ENCODE measurements at places on chromosomes 4 and X.

DNA sequence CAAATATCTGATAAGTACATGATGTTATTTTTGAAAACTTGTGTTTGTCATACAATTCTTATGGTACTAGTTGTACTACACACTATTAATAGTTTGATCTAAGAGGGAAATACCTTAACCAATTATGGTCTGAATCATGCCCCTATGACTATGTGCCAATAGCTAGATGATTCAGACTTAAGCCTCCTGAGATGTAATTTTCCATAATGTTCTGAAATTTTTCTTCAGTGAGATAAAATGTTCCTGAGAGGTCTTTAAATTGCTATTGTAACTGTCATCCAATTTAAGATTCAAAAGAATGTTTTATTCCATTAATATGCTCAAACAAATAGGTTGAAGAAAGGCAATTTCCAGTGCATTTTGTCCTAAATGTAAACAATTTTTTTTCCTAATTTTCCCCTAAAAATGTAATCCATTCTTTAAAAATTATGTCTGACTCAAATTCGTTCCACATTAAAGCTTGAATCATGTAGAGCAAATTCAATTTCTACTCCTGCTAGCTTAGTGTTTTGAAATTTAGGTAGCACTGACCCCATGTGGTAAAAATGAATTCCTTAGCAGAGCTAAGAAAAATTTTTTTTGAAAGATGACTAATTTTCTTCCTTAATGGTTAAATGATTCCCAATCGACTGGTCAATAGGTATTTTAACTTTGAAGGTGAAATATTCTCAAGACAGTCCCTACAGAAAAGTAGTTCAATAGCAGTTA, 49.1 kb downstream of the APOOL start:
- no peak for DNase-seq

GRCh38 chrX:3520982-3521381, 174.5 kb upstream of the MXRA5 start:
- no peak for DNase-seq

- no peak for DNase-seq
Measured at GRCh38 chrX:53729751-53730150, 43.2 kb upstream of the HUWE1 start.

DNA sequence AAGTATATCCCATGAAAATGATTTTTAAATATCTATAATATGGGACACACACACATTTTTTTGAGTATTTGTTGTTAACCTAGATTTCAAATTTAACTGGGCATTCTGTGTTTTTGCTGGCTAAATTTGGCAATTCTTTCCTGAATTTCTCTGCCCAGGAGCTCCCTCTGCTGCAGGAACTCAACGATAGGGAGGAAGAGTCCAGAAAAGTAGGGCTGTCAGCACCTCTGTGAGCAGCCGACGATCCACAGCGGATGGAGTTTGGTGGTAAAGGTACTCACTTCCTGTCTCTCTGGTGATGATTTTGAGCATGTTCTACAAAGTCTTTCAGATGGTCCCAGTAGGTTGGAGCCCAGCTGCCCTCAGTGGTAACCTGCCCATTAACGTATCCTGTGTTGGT, 23.1 kb upstream of the TMEM184C start:
- DNase-seq = no peak
